Endodermal cell (in vitro differentiated cells): ENCODE measurements at places on chromosomes 13 and 19. TPM values are rescaled to one million over a fixed set of nuclear protein-coding genes. Genes with fewer than 3 reads are reported as not detected.

The NAPSA gene
- 0.91 to 1.4 TPM (median 1.2 TPM) in 3 replicates for total RNA-seq

The CALR3 gene
- total RNA-seq, result 0.25 TPM in 1 of 2 replicates, not detected in the other

The PRR36 gene
- total RNA-seq, result 16.1 to 20.2 TPM (median 19.6 TPM) in 3 replicates

The F7 gene
- total RNA-seq, result 5.5 and 6.4 TPM in 2 replicates

The DCT gene
- total RNA-seq, result not detected in 2 replicates

The GPR18 gene
- not detected in 2 replicates for total RNA-seq

The FUT3 gene
- total RNA-seq, result 0.61 to 1.3 TPM (median 1.2 TPM) in 3 replicates

The ELSPBP1 gene
- not detected in 3 replicates for total RNA-seq

The NPAS1 gene
- 8.7 and 9.1 TPM in 2 replicates for total RNA-seq

The PRTN3 gene
- 1.2 TPM in 1 of 3 replicates, not detected in the others for total RNA-seq

The VSTM1 gene
- not detected in 2 replicates for total RNA-seq

The PLPP2 gene
- 30.7 to 56.9 TPM (median 55.1 TPM) in 3 replicates for total RNA-seq

The ZSCAN5A gene
- 11.9 to 13.4 TPM (median 11.9 TPM) in 3 replicates for total RNA-seq

The MVB12A gene
- 64.8 to 72.1 TPM (median 67.0 TPM) in 3 replicates for total RNA-seq

The MEDAG gene
- 0.33 and 0.38 TPM in 2 replicates for total RNA-seq

The MADCAM1 gene
- 0.86 to 2.6 TPM (median 1.5 TPM) in 3 replicates for total RNA-seq

The IGFL2 gene
- 0.84 TPM in 1 of 3 replicates, not detected in the others for total RNA-seq

The PCP2 gene
- total RNA-seq, result 5.9 TPM in 1 of 3 replicates, not detected in the others

The HIPK4 gene
- 0.23 to 0.40 TPM (median 0.31 TPM) in 3 replicates for total RNA-seq

The CEACAM5 gene
- total RNA-seq, result not detected in 3 replicates

The ZNF575 gene
- 0.18 and 0.22 TPM in 2 replicates for total RNA-seq

The CABP5 gene
- total RNA-seq, result not detected in 3 replicates

The PIK3R2 gene
- total RNA-seq, result 48.2 and 52.9 TPM in 2 replicates

The ZNF576 gene
- 8.4 to 13.3 TPM (median 11.9 TPM) in 3 replicates for total RNA-seq

The RTBDN gene
- 1.1 to 2.2 TPM (median 1.7 TPM) in 3 replicates for total RNA-seq

The FRY gene
- total RNA-seq, result 16.2 and 20.1 TPM in 2 replicates

The KLHL1 gene
- 0.15 to 0.25 TPM (median 0.23 TPM) in 3 replicates for total RNA-seq

The TNFRSF19 gene
- total RNA-seq, result 9.7 and 13.0 TPM in 2 replicates

The CEACAM4 gene
- total RNA-seq, result not detected in 3 replicates

The SBK3 gene
- 1.2 to 1.5 TPM (median 1.4 TPM) in 3 replicates for total RNA-seq

The KLK11 gene
- 0.29 and 0.79 TPM in 2 replicates for total RNA-seq

The LILRA5 gene
- total RNA-seq, result not detected in 3 replicates

The BBC3 gene
- total RNA-seq, result 8.8 to 52.5 TPM (median 8.8 TPM) in 3 replicates

The MATK gene
- 5.2 to 6.7 TPM (median 5.7 TPM) in 3 replicates for total RNA-seq

The B9D2 gene
- 2.7 to 4.5 TPM (median 4.0 TPM) in 3 replicates for total RNA-seq

The ZGLP1 gene
- 7.7 and 7.8 TPM in 2 replicates for total RNA-seq

The SEMA6B gene
- 28.1 and 28.9 TPM in 2 replicates for total RNA-seq

The CYP4F2 gene
- total RNA-seq, result not detected in 3 replicates

The TLE6 gene
- total RNA-seq, result 17.3 to 56.4 TPM (median 18.6 TPM) in 3 replicates

The TNNT1 gene
- 22.9 and 28.3 TPM in 2 replicates for total RNA-seq

The MAG gene
- not detected in 3 replicates for total RNA-seq

The LMTK3 gene
- total RNA-seq, result 11.0 and 11.1 TPM in 2 replicates

The FUT6 gene
- total RNA-seq, result not detected in 3 replicates

The ZNF808 gene
- 51.5 and 61.6 TPM in 2 replicates for total RNA-seq

The DOCK6 gene
- 102 to 183 TPM (median 111 TPM) in 3 replicates for total RNA-seq

The UTP14C gene
- total RNA-seq, result 19.3 and 20.7 TPM in 2 replicates

The RNF17 gene
- not detected in 2 replicates for total RNA-seq

The CAPN12 gene
- total RNA-seq, result 68.4 and 83.0 TPM in 2 replicates

The KBTBD6 gene
- total RNA-seq, result 8.5 TPM in 2 replicates

The ZNF254 gene
- total RNA-seq, result 29.2 to 30.7 TPM (median 30.4 TPM) in 3 replicates

The ATP4A gene
- total RNA-seq, result 0.61 TPM in 1 of 3 replicates, not detected in the others

The BEST2 gene
- 0.61 and 0.95 TPM in 2 replicates for total RNA-seq

The LENG9 gene
- total RNA-seq, result 3.5 to 4.3 TPM (median 4.2 TPM) in 3 replicates

The SOX1 gene
- total RNA-seq, result not detected in 2 replicates

The ZNF835 gene
- 0.13 to 0.69 TPM in 2 of 3 replicates, not detected in the other for total RNA-seq
